ENCODE measurements at places on chromosomes 12 and 14.

DNA sequence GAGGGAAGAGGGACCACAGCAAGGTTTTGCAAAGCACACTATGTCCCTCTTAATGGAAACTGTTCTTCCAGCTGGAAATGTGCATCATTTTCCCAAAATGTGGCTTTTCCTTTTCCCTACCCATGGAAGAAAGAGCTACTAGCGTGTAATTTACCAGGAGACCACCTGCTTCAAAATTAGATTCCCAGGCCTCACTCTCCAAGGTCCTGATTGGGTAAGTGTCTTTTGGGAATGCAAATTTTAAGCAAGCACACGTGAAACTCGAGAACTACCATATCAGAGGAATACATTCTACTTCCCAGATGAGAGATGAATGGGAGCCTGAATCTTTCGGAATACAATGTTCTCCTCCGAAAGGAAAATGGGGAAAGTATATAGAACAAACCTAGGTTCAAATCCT lies 201.6 kb upstream of the NOS1 start:
- no peak for DNase-seq

DNA sequence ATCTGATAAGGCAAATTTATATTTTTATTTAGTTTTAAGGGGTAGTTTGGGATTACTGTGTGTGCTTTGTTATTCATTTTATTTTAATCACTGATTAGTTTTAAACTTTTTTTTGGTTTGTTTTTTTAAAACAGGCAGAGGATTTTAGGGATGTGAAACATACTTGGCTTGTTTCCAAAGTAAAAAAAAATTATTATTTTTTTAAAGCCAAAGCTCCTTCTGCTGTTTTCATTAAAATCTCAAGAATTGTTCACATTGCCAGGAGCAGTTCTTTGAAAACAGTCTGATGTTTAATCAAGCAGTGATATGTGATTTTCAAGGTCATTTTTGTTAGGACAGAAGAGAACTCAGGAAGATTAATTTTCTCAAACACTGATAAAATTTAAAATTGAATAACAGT lies 11.2 kb downstream of the TTC8 start:
- no peak for DNase-seq

DNA sequence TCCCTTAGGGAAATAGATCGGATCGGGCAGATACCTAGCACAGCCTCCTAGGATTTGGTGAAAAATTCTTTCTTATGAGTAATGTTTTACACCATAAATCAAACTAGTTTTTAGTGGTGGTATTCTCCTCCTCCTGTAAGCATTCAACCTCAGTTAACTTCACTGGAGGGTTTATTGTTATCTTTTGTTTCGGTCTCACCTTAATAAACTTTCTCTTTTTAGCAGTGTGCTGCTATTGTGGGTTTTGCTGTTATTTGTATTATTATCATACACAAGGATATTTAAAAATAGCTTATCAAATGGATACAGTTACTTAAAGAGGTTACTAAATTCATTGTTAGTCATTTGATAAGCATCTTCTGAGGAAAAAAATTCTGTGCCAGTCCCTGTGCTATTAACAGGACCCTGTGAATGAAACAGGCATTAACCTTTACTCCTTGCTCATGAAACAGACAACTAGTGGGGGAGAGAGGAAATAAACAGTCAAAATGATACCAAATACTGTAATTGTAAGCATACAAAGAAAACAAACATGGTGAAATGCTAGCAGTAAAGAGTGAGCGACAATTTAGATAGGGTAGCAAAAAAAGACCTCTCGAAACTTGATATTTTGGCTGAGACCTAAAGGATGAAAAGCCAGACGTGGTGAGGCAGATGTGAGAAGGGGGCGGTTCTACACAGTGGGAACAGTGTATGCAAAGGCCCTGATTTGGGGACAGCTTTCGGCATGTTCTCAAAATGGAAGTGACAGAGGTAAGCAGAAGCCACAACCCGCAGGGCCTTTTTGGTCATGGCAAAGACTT lies 178.7 kb upstream of the SOX5 start:
- DNase-seq: no peak

- DNase-seq: no peak
These were observed 60.3 kb downstream of the RIN3 start for GRCh38 chr14:92573761-92574498.

DNA sequence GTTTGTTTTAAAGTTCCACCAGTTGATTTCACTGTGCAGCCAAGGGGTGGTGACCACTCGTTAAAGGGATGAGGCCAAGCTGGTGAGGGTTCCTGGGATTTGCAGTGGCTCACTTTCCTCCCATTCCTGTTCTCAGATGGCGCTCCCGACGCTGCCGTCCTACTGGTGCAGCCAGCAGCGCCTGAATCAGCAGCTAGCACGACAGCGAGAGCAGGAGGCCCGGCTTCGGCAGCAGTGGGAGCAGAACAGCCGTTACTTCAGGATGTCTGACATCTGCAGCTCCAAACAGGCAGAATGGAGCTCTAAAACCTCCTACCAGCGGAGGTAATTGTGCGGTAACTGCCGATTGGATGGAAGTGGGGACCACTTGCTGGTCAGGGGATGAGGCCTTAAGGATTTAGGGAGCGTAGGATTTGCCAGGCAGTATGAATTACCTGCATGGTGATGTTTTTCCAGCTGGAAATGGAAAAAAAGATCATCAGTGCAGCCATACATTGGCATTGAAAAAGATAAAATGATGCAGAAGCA lies 2.9 kb downstream of the TCHP start:
- DNase-seq: no peak

GRCh38 chr12:45615268-45615667 lies 114.2 kb upstream of the ARID2 start:
- no peak for DNase-seq

GRCh38 chr14:91290986-91291385 lies 46.5 kb upstream of the GPR68 start:
- DNase-seq: no peak

DNA sequence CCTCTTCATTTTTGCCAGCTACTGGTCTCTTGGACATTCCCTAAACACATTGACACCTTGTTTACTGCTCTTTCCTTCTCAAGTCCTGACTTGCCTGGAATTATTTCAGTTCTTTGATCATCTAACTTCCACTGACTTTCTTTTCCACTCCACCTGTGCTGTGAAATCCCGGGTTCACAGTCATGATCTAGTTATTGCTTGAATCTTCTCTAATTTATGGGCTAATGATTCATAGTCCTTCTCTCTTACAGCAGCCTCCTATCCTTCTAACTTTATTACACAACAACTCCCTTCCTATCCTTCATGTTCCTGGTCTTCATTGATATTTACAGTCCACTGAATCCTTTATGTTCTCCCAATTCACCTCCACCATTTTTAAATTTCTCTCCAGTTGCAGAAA lies 260.1 kb downstream of the C12orf75 start:
- no peak for DNase-seq
